ENCODE measurements at places on chromosomes 16 and 17. TPM values are rescaled to one million over a fixed set of nuclear protein-coding genes. Genes with fewer than 3 reads are reported as not detected.

Gene CBFB
- total RNA-seq: 81.0 TPM

Gene PLSCR3
- 24.8 TPM for total RNA-seq

Gene BTBD17
- not detected for total RNA-seq

Gene FUS
- total RNA-seq: 57.7 TPM

Gene GP2
- not detected for total RNA-seq

Gene CFAP119
- 9.3 TPM for total RNA-seq

Gene PGAP6
- 25.9 TPM for total RNA-seq

Gene ZNF598
- 44.4 TPM for total RNA-seq

Gene EPX
- total RNA-seq: not detected

Gene KRTAP2-3
- not detected for total RNA-seq

Gene TEX14
- 0.38 TPM for total RNA-seq

Gene NPIPA2
- total RNA-seq: 3.2 TPM

Gene TRIM25
- total RNA-seq: 4.1 TPM

Gene CHAD
- total RNA-seq: 0.11 TPM

Gene PLXDC1
- 0.38 TPM for total RNA-seq
